Muscle of leg (tissue), 16 donors: ENCODE measurements at places on chromosomes 11 and 22. TPM values are rescaled to one million over a fixed set of nuclear protein-coding genes. Genes with fewer than 3 reads are reported as not detected.

The SYNGR1 gene
- 6.3 TPM for total RNA-seq

The DNAJB7 gene
- not detected for total RNA-seq

The PRDX5 gene
- total RNA-seq = 144 TPM

DNA sequence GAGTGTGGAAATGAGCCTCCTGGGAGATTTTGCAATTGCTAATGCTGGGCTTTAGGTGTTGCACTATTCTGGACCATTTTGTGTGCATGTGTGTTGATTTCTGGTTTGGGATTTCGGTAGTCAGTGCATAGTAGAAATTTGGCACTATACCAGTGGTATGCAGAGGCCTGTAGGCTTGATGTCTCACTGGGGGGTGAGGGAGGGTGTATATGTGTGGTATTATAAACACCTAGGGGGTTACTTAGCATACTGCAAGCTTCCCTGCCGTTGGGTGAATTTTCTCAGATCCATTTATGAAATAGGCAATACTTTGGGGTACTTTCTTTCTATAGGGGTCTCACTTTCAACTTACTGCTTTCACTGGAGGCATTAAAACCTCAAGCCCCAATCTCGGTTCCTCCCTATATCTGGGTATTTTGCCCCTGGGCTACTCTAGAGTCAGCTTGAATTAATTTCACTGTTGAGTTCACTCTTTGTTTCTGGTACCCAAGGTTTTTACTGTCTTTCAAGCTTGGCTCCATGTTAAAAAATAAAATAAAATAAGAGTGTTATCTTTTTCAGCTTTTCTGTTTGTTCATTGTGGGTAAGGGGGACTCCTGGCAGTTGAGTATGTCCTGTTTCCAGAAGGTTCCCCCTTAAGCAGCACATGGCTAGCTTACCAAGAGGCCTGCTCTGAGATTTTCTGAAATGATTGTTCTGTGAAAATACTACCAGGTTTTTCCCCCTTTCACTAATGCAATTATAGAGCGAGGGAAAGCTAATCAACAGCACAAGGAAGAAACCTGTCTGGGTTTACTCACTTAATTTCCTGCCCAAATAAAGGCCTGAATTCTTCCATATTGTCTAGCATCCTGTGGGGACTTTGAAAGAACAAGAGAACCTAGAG, 45.8 kb downstream of the PPFIBP2 start:
- no peak for DNase-seq
- H3K27ac ChIP-seq = no peak overlapping the region
- H3K4me1 ChIP-seq = peaks cover 3% of the 10 kb centered on the region

DNA sequence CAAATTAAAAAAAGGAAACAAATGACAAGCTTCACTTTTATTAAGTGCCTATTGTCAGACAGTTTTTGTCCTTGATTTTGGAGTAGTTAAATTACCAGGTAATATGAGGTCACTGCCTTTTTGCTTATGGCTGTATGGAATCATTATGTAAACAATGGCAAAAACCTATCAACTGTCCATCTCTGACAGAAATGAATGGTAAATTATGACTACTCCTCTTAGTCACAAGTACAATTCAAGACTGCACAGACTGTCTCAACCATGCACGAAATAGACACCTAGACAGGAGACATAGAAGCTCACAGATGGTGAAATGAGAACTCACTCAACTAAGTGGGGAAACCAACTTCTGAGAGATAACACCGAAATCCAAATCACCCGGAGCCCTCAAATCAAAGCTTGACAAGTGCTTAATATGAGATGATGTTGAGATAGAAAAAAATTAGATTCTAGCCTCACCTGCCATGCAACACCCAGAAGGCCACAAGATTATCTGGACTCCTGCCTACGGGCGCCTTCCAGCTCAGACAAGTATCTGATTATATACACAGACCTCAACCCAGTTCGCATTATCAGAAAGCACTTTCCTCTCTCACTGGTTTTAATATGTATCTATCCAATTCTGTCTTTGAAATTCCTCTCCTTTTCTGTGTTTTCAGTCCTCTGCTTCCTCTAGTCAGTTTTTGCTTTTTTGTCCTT, 199.3 kb downstream of the CADM1 start:
- no peak for DNase-seq
- no peak overlapping the region for H3K27ac ChIP-seq
- no peaks in the 10 kb centered on the region for H3K36me3 ChIP-seq
- no peaks in the 10 kb centered on the region for H3K27me3 ChIP-seq

DNA sequence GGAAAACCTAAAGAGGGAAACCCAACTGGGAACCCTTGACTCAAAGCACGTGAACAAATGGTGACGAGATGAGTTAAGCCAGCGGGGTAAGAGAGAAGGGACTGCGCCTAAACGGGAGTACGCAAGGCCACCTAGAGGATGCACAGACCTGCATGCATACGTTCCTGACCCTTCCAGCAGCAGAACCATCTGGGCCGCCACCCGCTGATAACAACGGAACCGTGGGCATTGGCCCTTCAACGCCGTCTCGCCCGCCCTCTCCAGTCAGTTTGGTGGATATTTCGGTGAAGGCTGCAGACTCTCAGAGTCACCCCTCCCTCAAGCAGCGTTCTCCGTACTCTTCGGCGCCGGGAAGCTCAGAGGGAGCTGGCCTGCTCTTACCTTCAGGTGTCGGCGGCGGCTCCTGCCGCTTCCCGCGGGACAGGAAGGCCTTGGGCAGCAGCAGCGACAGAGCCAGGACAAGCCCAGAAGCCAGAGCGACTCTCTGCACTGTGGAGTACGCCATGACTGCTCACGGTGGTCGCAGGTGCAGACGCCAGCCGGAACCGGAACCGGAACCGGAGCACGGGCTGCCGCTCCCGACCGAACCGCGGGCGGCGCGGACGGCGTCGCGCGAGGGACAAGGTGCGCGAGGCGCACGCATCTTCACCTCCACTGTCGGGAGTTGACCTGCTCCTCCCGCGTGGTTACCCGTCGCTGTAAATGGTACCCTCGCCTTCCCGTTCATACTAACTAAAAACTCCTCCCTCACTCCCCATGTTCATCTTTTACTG, at the start of gene RIC3:
RIC3 (minus strand) TSS at position 541 of the 773 bp plus-strand sequence; CDS start at position 505, 36 bp downstream.
- no peak within 1 kb of the TSS for H3K4me3 ChIP-seq
- no peaks in the 10 kb centered on the region for H3K36me3 ChIP-seq
- peaks cover 29% of the 10 kb centered on the region for H3K27me3 ChIP-seq
- no peak within 1 kb of the TSS for H3K27ac ChIP-seq

- no peak for DNase-seq
- no peak overlapping the region for H3K4me3 ChIP-seq
- H3K4me1 ChIP-seq = no peaks in the 10 kb centered on the region
- no peaks in the 10 kb centered on the region for H3K36me3 ChIP-seq
- no peak overlapping the region for H3K27ac ChIP-seq
Observed at GRCh38 chr11:18457450-18457849, 1.8 kb downstream of the LDHAL6A start.

DNA sequence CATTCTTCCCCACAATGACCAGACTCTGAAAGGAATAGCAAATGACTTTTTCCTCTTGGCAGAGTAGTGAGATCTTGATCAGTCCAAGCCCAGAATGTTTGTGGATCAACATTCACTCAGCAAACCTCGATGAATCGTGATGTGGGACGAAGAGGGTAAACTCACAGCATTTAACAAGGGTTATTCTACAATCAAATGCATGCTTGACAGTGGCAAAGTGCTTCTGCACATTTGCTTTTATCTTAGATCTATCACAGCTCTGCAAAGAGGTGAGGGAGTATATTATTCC, 31.8 kb downstream of the TMPRSS5 start:
- H3K4me3 ChIP-seq = no peak overlapping the region
- H3K27ac ChIP-seq = no peak overlapping the region
- H3K4me1 ChIP-seq = peaks cover 11% of the 10 kb centered on the region
- H3K27me3 ChIP-seq = peaks cover 6% of the 10 kb centered on the region

DNA sequence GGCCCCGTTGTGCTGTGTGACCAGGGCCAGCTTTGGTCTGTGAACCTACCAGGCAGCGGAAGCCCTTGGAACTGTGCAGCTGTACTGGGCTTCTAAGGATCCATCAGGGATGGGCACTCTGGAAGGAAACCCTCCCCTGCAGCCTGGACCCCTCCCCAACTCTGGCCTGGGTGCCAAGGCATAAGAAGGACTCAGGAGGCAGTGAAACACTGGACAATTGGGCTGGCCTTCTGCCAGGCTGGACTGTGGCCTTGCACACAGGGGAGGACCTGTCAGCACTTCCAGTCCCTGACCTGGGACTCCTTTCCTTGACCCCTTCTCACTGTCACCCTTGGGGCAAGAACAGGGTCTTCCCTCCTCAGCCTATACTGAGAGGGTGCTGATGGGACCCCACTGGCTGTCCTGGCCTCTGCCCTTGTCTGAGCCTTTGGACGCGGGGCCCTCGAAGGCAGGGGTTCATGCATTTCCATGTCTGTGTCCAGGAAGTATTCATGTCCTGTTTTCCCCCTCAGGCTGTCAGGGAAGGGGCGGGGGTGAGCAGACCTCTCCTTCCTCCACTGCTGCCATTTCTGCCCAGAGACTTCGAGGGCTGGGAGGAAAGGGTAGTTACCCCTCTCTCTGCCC, 39.6 kb downstream of the PDE2A start:
- H3K4me1 ChIP-seq = peaks cover 95% of the 10 kb centered on the region
- H3K36me3 ChIP-seq = no peaks in the 10 kb centered on the region
- DNase-seq = no peak
- peak overlapping the region; percentile 42 for H3K27ac ChIP-seq

- H3K4me1 ChIP-seq = peaks cover 43% of the 10 kb centered on the region
- no peaks in the 10 kb centered on the region for H3K36me3 ChIP-seq
- peaks cover 4% of the 10 kb centered on the region for H3K27me3 ChIP-seq
- no peak overlapping the region for H3K4me3 ChIP-seq
Observed at GRCh38 chr11:128926000-128926399, 16.7 kb downstream of the TP53AIP1 start.

DNA sequence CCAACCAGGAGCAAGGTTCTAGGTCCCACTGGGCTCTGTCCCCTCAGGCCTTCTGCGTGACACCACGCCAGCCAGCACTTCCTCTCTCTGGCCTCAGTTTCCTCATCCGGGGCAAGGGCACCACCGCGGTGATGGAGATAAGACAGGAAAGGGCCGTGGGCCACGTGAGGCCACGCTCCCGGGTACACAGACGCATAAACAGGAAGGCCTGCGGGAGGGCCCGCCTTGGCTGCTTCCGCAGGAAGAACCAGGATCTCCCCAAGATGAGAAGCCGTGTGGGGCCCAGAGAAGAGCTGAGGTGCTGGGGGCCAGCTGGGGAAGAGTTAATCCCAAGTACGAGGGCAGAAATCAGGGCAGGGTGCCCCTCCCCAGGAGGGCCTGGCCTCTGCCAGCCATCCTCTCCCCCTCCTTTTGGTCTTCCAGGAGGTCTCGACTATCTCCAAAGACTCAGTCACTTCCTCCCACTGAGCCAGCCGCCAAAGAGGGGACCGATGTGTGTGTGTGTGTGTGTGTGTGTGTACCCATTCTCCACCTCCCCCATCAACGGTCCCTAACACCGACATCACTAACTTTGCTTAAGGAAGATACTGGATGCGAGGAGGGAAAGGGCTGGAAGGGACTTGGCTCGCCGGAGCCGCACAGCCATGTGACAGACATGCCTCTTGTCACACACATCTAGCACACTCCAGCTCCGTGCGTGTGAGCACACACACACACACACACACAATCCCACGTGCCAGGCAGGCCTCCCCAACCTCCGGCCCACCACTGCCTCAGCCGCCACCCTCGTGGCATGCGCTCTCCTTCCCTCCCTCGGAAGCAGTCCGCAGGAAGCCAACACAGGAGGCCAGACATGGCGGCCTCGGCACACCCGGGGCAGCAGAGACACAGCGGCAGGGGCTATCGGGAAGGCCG, 1.4 kb downstream of the MFNG start:
- peak; percentile 71 for DNase-seq
- peak overlapping the region; percentile 25 for H3K4me3 ChIP-seq
- peaks cover 20% of the 10 kb centered on the region for H3K27me3 ChIP-seq
- peaks cover 32% of the 10 kb centered on the region for H3K4me1 ChIP-seq
- H3K36me3 ChIP-seq = no peaks in the 10 kb centered on the region

DNA sequence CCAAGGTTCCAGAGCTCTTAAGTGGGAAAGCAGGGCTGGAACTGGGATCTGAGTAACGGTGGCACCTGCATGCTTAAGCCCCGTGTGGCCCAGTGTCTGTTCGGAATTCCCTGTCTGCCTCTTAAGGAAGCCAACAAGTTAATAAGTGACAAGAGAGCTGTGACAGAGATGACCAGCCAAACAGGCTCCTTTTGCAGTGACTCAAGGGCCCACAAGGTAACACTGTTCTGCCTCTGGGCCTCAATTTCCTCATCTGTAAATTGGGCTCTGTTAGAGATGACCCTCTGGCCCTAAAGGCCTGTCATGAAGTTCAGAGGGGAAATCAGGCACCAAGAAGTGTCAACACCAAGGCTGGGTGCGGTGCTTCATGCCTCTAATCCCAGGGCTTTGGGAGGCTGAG, 18.6 kb downstream of the USH1C start:
- peaks cover 25% of the 10 kb centered on the region for H3K4me1 ChIP-seq
- peaks cover 9% of the 10 kb centered on the region for H3K27me3 ChIP-seq
- no peak overlapping the region for H3K4me3 ChIP-seq
- DNase-seq = no peak
- H3K36me3 ChIP-seq = no peaks in the 10 kb centered on the region

DNA sequence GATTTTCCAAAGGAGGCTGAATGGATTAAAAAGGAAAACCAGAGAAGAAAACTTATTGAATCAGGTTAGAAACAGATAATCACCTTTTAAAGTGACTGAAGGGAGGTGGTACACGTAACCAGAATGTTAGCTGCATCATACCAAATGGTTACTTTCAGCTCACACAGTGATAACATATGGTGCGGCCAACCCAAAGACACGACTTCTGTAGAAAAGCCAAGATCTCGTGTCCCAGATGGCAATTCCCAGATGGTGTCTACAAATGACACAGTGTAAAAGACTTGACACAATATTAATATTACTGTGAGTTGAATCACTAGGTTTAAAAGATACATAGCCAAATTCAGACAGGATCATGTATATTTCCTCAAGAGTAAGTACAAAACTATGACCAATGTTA, 5.2 kb downstream of the PPP2R1B start:
- no peak overlapping the region for H3K27ac ChIP-seq
- DNase-seq = no peak
- no peak overlapping the region for H3K4me3 ChIP-seq

- H3K4me1 ChIP-seq = no peaks in the 10 kb centered on the region
- no peaks in the 10 kb centered on the region for H3K36me3 ChIP-seq
- H3K27me3 ChIP-seq = no peaks in the 10 kb centered on the region
- DNase-seq = no peak
Observed at GRCh38 chr22:26043031-26043430, 126.2 kb upstream of the SEZ6L start.

- H3K36me3 ChIP-seq = no peaks in the 10 kb centered on the region
Observed at GRCh38 chr11:124834526-124835180, 30.6 kb upstream of the ROBO3 start.

DNA sequence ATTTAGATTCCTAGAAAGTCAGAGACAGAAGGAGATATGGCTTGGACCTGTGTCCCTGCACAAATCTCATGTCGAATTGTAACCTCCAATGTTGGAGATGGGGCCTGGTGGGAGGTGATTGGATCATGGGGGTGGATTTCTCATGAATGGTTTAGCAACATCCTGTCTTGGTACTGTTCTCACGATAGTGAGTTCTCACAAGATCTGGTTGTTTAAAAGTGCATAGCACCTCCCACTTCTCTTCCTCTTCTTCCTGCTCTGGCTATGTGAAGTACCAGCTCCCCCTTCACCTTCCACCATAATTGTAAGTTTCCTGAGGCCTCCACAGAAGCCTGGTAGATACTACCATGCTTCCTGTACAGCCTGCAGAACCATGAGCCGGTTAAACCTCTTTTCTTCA, 27.6 kb upstream of the PAMR1 start:
- no peak overlapping the region for H3K27ac ChIP-seq
- no peaks in the 10 kb centered on the region for H3K36me3 ChIP-seq
- no peak overlapping the region for H3K4me3 ChIP-seq

- H3K36me3 ChIP-seq = peaks cover 15% of the 10 kb centered on the region
- H3K4me1 ChIP-seq = peaks cover 9% of the 10 kb centered on the region
- H3K27me3 ChIP-seq = no peaks in the 10 kb centered on the region
- no peak for DNase-seq
- no peak overlapping the region for H3K27ac ChIP-seq
Observed at GRCh38 chr11:34445956-34446355, 7.2 kb downstream of the CAT start.
